Endothelial cell (in vitro differentiated cells): ENCODE measurements at places on chromosomes 3 and 15. TPM values are rescaled to one million over a fixed set of nuclear protein-coding genes. Genes with fewer than 3 reads are reported as not detected.

The SPRED1 gene
- total RNA-seq: 29.3 TPM

The NR1I2 gene
- 0.23 TPM for total RNA-seq

The MCTP2 gene
- 1.5 TPM for total RNA-seq

- no peak for DNase-seq
Observed at GRCh38 chr3:27293939-27294338, 75.2 kb downstream of the NEK10 start.

- DNase-seq: no peak
Observed at GRCh38 chr3:196547067-196547466, 21.3 kb downstream of the WDR53 start.

DNA sequence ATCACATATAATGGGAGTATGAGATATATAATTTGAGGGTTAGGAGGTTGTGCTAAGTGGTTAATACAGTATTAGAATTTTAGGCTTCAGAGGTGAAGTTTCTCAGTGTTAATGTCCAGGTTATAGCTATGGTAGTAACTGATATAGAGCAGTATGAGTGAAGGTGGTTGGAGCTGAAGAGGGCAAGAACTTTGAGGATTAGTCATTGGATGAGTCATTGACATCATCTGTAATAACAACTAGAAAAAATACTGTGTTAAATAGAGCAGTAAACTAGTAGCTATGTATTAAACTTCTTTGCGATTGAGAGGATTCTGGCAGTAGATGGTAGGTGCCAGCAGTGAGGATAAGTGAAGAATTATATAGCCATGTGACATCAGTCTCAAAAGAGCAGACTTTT, 47.5 kb upstream of the EIF3J start:
- no peak for DNase-seq

DNA sequence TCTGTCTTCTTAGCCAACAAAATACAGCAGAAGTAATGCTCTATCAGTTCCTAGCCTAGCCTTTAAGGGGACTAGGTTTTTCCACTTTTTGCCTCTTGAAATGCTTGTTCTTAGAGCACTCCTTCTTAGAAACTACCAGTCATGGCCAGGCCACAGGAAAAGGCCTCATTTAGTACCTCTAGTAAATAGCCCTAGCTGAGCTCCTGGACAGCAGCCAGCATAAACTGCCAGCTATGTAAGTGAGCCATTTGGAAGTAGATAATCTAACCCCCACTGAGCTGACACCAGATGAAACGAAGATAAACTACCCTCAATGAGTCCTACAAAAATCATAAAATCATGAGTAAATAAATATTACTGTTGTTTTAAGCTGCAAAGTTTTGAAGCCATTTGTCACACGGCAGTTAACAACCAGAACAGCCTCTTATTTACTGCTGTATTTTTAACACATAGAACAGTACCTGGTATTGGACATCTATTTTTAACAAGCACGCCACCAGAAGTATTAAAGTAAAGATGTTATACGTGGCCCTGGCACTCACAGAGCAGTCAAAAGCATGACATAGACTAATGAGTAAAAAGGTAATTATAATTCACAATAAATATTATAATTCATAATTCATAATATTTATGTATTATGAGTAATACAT, 12.0 kb downstream of the TBC1D5 start:
- DNase-seq: no peak
